ENCODE measurements at places on chromosomes 5 and 9.

DNA sequence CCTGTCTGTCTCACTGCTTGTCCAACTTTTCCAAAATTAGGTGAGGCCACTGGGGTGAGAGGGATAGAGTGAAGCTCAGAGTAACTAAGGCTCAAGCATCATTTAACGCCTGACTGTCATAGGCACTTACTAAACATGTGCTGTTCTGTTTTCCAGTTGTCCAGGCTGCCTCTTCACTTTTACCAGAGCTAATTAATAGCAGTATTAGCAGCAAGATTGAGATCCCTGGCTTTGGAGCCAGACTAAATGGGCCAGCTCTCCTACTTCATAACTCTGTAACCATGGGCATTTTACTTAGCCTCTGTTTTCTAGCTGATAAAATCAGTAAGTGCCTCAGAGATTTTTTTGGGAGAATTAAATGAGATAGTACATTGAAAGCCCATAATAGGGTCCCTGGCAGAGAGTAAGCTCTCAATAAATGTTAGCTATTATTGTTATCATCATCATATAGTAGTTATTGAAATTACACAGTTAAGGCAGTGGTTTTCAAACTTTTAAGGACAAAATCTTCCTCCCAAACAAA lies 146.2 kb upstream of the LHFPL2 start:
- no peak for DNase-seq

DNA sequence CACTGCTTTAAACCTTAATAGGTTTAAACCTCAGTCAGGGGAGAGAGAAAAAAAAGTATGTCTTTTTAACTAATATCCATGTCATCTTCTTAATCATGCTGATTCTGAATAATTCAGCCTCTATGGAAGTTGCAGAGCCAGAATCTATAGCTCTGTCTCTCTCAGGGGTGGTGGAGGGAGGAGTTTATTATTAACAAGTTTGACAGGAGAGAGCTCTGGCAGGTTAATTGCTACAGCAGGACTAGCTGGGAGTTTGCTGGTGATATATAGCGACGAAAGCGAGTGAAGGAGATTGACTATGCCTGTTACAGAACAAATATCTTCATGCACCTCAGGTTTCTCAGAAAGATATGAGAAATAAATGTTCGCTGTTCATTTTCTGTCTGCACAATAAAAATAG lies 586.4 kb downstream of the TLE4 start:
- DNase-seq = no peak

GRCh38 chr5:22496666-22497065 lies 356.5 kb downstream of the CDH12 start:
- DNase-seq = no peak

GRCh38 chr9:82805027-82805426 lies 257.9 kb downstream of the RASEF start:
- no peak for DNase-seq

- DNase-seq = peak; percentile 11
These were observed 42.9 kb upstream of the AFAP1L1 start for GRCh38 chr5:149228618-149229297.

GRCh38 chr9:127780126-127780885 lies 1.8 kb upstream of the SH2D3C start:
- no peak for DNase-seq

GRCh38 chr9:137631345-137632229 lies 12.8 kb downstream of the EHMT1 start:
- DNase-seq = no peak
